ENCODE measurements at places on chromosomes 12 and 14. TPM values are rescaled to one million over a fixed set of nuclear protein-coding genes. Genes with fewer than 3 reads are reported as not detected.

DNA sequence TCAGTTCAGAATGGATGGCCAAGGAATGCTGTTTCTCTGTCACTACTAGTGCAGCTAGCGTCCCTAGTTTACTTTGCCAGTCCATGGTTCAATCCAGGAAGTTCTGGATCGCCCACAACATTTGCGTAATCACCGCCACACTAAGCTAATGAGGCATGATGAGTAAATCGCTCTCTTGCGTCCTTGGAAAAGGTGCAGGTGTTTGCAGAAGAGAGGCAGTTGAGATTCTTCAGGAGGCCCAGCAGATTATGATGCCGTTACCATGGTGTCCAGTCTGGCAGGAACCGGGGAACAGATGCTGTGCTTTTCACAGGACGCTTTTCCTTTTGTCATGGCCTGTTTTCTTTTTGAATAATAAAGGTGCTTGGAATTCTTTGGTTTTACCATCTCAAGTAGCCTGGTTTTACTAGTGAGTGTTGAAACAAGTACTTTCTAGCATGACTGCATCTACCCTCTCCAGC lies 9.0 kb downstream of the TPH2 start:
- H3K27me3 ChIP-seq, result no peaks in the 10 kb centered on the region
- no peaks in the 10 kb centered on the region for H3K36me3 ChIP-seq
- H3K27ac ChIP-seq, result no peak overlapping the region
- no peak overlapping the region for H3K4me3 ChIP-seq
- no peak for DNase-seq

GRCh38 chr12:109716092-109716479 lies 2.5 kb downstream of the FAM222A start:
- H3K27me3 ChIP-seq, result peaks cover 6% of the 10 kb centered on the region
- no peak overlapping the region for H3K27ac ChIP-seq
- DNase-seq, result no peak
- H3K4me1 ChIP-seq, result peaks cover 3% of the 10 kb centered on the region
- H3K4me3 ChIP-seq, result no peak overlapping the region

C14orf39 gene
- not detected for polyA plus RNA-seq

PIANP gene
- 0.53 TPM for polyA plus RNA-seq

CRY1 gene
- 25.4 TPM for polyA plus RNA-seq

DNA sequence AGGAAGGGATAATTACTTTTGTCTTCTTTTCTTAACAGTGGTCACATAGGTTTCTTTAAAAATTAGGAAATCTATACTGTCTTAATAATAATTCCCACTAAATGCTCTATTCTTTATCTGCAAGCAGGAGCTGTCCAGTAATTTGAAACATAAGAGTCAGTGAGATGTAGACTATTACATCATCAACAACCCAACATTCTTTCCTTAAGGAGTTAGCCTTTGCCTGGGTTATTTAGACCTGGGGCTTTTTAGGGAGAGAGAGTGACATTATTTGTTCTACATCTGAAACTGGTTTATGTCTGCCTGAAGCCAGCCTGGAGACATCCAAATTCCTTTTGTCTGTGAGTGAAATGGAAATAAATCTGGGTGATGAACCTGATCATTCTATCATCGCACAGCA lies 294.4 kb downstream of the TMTC2 start:
- H3K27me3 ChIP-seq, result no peaks in the 10 kb centered on the region
- no peak for DNase-seq
- H3K4me1 ChIP-seq, result no peaks in the 10 kb centered on the region
- H3K27ac ChIP-seq, result no peak overlapping the region

MYH6 gene
- polyA plus RNA-seq, result not detected

DNA sequence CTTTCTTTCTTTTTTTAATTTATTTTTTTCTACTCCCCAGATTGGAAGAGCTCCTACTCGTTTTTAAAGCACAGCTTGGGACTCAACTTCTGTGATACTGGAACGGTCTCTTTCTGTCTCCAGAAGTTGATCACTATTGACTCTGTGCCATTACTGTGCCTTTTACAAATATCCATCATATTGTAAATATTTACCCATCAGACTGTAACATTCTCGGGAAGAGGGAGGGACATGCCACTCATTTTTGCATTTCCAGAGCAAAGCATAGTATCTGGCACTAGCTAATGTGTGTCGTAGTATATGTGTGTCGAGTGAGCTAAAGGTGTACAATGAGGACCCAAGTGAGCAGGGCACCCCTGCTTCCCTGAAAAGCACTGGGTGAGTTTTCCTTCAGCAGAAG lies 24.0 kb upstream of the GSG1 start:
- no peaks in the 10 kb centered on the region for H3K4me1 ChIP-seq
- DNase-seq, result no peak
- H3K27ac ChIP-seq, result no peak overlapping the region
- H3K36me3 ChIP-seq, result no peaks in the 10 kb centered on the region
- no peaks in the 10 kb centered on the region for H3K27me3 ChIP-seq
- H3K4me3 ChIP-seq, result no peak overlapping the region

TMBIM4 gene
- polyA plus RNA-seq, result 374 TPM

DNA sequence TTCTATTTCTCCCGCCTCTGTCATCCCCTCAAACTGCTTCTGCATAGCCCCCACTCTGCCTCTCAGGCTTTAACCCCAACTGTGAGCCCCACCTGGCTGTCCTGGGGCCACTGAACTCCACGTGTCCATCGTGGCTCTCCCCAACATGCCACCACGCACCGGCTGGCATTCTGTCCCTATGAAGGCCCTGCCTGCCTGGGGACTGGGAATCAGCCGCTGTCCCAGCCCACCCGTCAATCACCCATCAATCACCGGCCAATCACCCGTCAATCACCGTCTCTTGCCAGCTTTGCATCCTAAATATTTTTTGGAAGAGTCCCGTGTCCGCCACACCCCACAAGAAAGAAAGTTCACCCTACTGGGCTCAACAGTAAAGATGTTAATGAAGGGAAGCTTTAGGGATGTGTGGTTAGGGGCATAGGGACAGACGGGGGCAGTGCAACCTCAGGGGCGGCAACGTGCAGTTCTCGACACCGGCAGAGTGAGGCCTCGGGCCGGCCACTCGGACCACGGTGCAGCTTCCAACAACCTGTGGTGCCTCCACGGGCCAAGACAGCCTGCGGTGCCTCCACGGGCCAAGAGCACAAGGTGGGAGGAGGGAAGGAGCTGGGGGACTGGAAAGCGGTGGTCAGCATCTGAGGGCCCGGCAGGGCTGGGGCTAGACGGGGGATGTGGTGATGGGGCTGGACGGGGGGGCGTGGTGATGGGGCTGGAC lies 85.6 kb downstream of the GALNT9 start:
- H3K4me1 ChIP-seq, result no peaks in the 10 kb centered on the region
- DNase-seq, result no peak
- H3K36me3 ChIP-seq, result no peaks in the 10 kb centered on the region
- H3K4me3 ChIP-seq, result no peak overlapping the region

NKX2-1 gene
- not detected for polyA plus RNA-seq

- no peak for DNase-seq
- no peak overlapping the region for H3K4me3 ChIP-seq
- H3K4me1 ChIP-seq, result no peaks in the 10 kb centered on the region
- H3K36me3 ChIP-seq, result no peaks in the 10 kb centered on the region
These were observed 12.1 kb downstream of the SPTSSA start for GRCh38 chr14:34449819-34450541.

DNA sequence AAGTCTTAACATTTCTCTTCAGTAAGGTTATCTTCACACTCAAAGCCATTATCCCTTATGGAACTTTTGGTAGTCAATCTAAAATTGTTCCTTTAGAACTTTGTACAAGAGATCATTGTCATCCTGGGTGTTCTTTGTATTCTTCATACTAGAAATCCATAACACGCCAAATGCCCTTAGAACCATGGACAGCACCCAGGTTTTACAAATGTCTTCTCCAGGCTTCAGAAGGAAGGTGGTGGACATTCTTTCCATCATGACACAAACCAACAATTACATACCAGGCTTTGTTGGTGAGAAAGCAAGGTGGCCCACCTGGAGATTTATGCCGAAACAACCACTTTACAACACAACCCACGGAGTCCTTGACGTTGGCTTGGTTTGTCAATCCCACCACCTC lies 365.6 kb upstream of the TBX3 start:
- H3K27ac ChIP-seq, result no peak overlapping the region
- DNase-seq, result no peak
- no peaks in the 10 kb centered on the region for H3K27me3 ChIP-seq
- H3K4me3 ChIP-seq, result no peak overlapping the region
